ENCODE measurements at places on chromosomes 13 and 19.

GRCh38 chr13:99984461-99985240 lies 3.1 kb downstream of the ZIC2 start:
- no peak for DNase-seq

DNA sequence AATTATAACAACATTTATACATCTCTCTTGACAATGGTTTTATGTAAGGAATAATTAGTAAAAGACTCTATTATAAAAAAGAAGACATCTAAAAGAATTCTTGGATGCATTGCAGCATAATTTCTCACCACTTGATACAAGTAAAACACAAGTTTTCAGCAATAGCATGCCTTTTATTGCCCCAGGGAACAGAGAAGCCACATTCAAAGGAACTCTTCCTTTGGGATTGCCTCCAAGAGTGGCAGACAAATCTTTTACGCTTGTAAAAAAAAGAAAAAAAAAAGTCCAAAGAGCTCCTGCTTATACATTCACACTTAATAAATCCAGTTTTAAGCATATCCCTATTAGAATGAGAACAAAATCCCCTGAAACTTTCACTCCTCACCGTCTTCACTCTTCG lies 2357.8 kb upstream of the PCDH20 start:
- no peak for DNase-seq

DNA sequence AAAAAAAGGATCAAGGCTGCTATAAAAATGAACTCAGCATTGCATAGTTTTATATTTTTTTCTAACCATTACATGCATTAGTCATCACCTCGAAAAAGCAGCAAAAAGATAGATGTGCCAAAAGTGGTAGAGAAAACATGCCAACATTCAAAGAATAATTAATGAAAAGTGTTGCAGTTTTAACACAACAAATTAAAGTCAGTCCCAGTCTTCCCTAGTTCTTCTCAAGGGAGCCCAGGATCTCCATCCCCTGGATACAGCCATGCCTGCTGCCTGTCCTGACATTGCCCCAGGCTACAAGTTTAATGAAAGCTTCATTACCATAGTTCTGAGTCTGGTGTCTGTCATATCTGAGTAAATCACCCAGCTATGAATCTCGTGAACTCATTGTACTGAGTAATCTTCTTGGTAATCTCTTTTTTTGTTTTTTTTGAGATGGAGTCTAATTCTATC lies 116.6 kb upstream of the KLF12 start:
- no peak for DNase-seq

DNA sequence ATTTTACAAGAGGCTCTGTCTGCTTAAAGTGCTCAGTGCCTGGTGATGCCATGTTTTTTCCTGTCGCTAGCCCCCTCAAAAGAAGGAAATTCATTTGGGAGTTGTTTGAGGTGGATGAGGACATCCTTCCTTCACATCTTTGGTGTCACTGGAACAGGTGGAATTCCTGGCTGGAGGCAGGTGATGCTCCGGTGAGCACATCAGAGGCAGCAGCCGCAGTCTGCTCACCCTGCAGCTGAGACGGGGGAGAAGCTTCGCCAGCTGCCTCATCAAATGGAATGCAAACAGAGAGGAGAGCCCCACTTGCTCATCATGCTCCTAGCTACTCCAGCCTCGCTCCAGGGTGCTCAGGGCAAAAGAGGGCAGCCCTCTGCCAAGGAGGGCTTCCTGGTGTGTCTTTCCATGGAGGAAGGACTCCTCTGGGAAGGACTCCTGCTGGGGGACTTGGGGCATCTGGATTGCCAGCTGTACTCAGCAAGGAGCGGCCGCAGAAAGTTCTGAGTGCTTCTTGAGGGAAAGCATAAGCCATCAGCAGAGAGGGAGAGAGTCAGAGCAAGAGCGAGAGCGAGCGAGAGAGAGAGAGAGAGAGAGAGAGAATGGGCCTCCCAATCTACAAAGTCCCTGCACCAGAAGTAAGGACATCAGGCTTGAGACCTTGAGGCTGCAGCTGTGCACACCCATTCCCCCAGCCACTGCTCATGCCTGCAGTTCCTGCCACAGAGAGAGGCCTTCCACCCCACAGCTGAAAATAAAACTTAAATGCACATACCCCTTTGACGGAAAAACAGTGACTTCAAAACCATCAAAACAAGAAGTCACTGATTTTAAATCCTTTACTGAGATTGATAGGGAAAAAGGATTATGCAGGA lies 74.3 kb upstream of the UBL3 start:
- no peak for DNase-seq

- DNase-seq = no peak
These were observed 296.5 kb downstream of the MZT1 start for GRCh38 chr13:72430923-72431322.

DNA sequence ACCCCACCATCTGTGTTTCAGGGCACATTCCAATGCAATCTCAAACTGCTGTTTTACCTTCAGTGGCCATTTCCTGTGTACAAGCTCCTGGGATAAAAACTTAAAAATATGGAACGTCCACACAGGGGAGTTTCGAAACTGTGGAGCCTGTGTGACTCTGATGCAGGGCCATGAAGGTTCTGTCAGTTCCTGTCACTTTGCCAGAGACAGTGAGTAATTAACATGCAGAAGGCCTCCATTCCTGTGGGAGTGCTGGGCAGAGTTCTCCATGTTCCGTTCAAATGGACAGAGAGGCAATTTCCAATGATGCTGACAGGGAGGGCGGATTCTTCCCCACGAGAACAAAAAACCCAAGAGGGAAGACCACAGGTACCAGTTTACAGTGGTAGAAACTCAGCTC lies 24.4 kb downstream of the WDR88 start:
- no peak for DNase-seq

DNA sequence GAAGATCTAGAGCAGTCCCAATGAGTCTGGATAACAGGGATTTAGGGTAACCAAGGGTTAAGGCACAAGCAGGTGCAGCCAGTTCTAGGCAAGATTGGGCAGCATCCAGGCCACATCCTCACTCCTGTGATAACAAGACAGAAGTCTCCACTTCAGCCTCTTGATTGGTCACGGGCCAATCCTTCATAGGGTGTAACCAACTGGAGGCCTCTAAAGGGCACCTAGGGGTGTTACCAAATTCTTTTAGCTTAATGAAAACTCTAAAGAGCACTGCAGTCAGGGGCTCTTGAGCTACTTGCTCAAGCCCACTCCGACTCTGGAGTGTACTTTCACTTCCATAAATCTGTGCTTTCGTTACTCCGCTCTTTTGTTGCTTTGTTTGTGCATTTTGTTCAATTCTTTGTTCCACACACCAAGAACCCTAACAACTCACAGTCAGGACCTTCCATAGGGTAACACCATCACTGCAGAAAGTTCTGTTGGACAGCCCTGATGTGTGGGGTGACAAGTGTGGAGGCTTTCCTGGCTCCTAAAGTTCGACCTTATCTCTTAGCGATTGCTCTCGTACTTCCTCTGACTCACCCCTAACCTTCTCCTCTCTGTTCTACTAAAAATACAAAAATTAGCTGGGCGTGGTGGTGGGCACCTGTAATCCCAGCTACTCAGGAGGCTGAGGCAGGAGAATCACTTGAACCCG lies 36.1 kb downstream of the ZSWIM9 start:
- DNase-seq = no peak

GRCh38 chr19:12603714-12604113 lies 6.9 kb downstream of the ZNF490 start:
- DNase-seq = no peak

GRCh38 chr13:60164234-60164889 lies 634 bp upstream of the DIAPH3 start:
- DNase-seq = no peak

- no peak for DNase-seq
These were observed 60.6 kb downstream of the ING1 start for GRCh38 chr13:110774051-110774450.

DNA sequence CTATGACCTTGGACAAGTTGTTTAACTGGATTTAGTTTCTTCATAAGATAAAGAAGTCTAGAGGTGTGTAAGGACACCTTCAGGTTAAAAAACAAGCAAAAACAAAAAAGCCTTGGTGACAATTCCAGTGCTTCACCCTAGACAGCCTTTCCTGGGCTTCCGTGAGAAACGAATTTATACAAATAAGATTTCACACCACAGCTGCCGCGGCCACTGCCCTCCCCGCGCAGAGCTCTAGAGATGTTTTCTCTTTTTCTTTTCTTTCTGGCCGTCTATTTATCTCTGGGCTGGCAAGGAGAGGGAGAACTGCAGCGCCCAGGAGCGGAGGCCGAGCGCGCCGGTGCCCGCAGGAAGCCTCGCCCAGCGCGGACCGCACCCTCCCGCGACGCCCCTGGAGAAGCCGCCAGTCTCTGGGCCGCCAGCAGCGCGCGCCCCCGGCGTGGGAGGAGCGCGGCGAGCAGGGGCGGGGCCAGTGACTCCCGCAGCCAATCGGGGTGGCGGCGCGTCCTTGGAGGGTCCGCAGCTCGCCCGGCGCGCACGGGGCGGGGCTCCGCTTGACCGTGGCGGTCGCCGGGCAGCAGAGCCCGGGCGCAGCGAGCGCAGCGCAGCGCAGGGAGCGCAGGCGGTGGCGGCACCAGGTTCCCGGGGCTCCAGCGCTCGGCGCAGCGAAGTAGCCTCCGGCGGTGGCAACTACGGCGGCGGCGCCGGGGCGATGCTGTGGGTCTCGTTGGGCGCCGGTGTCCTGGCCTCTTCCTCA lies 107.0 kb downstream of the RXFP2 start:
- peak; percentile 55 for DNase-seq

- no peak for DNase-seq
These were observed 72.2 kb downstream of the CDADC1 start for GRCh38 chr13:49319951-49320350.
